ENCODE measurements at places on chromosomes 4 and X.
A peak's percentile ranks its signal among the peaks of the same experiment; 100 is the strongest.

DNA sequence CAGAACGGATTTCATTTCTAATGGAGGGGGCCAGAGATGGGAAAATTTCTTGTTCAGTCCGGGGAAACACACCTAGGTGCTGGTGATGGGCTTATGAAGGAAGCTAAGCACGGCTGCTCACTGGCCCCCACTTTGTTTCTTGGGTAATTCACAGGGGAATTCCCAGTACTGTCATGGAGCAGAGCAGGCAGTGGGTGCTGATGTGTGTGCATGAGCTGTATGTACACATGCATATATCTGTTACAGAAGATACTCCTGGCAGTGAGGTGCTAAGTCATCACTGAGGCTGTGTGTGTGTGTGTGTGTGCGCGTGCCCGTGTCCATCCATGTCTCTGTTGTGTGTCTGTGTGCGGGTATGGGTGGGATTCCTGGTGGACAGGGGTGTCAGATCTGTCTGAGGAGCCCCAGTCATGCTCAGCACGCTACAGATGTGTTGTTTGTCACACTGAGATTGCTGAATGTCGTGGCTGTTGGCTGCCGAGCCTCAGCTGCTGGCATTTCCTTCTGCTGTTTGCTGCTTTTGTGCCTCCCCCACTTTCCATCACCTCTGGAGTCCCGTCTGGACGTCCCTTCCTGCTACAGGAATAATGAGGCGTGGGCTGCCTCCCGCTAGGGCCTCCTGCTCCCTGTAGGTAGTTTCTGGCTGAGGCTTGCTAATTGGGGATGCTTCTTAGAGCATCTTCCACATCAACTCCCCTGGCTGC is 53.3 kb downstream of the JADE1 start:
- no peak for DNase-seq

DNA sequence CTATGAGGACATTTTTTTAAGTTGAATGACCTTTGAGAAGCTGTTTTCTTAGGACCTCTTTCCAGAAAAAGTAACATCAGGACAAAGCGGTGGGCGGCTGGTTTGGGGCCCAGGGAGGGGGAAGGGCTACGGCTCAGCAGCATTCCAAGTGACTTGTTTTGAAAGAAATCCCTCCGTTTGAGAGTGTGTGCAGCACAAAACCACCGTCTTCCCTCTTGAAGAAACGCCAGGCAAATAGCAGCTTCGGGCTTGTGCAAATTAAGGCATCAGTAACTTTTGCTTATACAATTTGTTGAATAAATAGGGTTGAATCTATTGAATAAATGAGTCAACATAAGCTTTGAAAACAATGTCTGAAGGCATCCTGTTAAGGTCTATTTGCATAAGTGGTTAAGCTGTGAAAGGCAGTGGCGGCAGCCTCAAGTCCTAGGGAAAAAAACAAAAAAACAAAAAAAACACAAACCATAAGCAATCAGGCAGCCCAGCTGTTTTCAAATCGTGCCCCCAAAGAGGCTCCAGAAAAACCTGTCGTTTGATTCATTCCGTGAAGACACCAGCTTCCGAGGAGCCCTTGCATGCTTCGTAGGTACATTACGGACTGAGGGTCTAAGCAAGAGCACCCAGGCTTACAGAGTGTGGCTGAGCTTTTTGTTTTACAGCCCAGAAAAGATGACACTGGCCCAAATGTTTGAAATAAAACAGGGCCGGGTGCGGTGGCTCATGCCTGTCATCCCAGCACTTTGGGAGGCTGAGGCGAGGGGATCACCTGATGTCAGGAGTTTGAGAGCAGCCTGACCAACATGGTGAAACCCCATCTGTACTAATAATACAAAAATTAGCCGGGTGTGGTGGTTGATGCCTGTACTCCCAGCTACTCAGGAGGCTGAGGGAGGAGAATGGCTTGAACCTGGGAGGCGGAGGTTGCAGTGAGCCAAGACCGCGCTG is 103.7 kb downstream of the CRLF2 start:
- peak; percentile 74 for DNase-seq

- DNase-seq: no peak
These were observed 811.8 kb downstream of the RAB28 start for GRCh38 chr4:12672303-12672702.

- DNase-seq: no peak
These were observed 38.4 kb upstream of the CLNK start for GRCh38 chr4:10722957-10723356.

DNA sequence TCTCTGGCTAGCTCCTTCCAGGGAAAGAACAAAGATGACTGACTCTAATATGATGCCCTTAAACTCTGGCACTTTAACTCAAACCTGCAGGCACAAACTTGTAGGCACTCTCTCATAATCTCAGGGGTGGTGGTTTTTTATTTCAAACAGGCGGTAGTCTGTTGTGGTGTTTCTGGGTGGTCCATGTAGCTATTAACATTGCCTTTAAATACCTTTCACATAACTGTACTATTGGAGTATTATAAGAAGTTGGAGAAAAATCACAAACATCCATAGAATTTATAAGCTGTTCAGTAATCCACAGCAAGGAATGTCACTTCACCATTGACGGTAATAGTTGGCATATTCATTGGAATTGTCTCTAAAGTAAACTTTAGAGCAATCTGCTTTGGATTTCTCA is 204.2 kb upstream of the PDE5A start:
- DNase-seq: no peak

GRCh38 chrX:1836683-1837082 is 221.8 kb downstream of the ASMT start:
- DNase-seq: no peak

Data from GM23338 (cell line).